ENCODE measurements at places on chromosomes 4 and X.

- peak; percentile 12 for DNase-seq
These were observed 167.3 kb upstream of the SH3RF1 start for GRCh38 chr4:169438057-169438480.

DNA sequence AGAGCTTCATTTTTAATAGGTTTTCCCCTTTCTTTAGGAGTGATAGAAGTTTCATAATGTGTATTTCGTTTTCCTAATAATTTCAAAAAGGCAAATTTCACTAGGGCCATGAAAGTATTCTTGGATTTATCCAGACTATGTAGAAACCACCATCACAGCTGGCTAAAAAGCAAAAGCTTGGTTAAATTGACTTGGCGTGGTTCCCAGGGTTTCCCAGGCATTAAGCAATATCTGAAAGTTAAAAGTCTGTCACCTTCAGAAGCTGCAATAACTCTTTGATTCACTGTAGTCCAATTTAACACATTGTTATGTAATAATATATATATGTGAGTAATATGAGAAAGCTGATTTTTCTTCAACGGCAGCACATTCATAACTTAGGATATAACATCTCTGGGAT lies 38.3 kb downstream of the NDNF start:
- no peak for DNase-seq

DNA sequence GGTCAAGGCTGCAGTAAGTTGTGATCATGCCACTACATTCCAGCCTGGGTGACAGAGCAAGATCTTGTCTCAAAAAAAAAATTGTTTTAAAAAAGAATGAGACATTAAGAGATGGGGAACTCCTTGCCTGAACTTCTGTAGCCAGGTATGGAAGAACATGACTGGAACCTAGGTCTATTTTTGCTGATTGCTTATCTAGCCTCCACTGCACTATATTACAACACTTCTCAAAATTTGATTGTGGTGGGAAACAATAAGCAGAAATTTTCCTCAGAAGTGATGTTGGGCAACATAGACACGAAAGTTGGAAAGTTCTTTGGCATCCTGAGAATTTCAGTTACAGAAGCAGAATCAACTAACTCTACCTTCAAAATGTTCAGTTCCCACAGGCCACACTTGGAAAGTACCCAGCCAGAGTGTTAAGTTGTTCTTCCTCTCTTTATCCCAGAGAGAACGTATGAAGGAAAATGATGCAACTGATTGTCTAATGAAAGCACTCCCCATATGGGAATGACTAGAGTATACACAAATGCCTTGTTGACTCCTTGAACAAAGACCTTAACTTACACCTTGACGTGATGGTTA lies 50.0 kb downstream of the LUZP4 start:
- DNase-seq = no peak

DNA sequence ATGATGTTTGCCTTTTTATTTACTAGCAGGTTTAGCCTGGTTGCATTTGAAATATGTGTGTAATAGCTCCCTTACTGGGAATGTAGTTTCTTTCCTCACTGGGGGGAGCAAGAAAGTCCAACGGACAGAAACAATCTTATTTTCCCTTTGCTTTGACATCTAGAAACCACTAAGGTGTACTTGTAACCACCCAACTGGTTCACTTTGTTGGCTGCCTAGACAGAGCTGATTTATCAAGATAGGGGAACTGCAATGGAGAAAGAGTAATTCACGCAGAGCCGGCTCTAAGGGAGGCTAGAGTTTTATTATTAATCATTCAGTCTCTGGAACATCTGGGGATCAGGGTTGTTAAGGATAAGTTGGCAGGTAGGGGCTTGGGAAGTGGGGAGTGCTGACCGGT lies 30.3 kb downstream of the XG start:
- DNase-seq = no peak

- no peak for DNase-seq
These were observed 217.9 kb downstream of the ARAP2 start for GRCh38 chr4:36026348-36026880.

DNA sequence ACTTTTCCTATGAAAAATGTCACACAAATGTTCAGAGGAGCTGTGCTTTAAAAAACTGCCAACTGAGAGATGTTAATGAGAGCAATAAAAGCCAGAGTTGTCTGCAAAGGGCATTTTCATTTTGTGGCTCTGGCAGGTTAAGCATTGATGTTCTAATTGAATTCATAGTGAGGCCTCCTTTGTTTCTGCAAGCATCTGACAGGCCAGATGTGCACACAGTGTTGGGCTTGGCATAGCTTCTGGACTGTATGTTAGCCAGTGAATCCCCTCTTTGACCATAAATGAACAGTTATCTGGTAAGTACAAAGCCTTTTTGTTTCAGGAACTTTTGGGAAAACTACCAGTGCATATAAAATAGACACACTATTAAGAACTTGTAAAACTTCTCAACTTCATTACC lies 81.9 kb downstream of the JADE3 start:
- DNase-seq = no peak

Data from HT-29 (cell line).